ENCODE measurements at places on chromosomes 1 and 21.
A peak's percentile ranks its signal among the peaks of the same experiment; 100 is the strongest.

GRCh38 chr1:210669951-210670350 lies 341.2 kb downstream of the HHAT start:
- no peak for DNase-seq

GRCh38 chr1:93123201-93123783 lies 44.2 kb downstream of the MTF2 start:
- no peak for DNase-seq

GRCh38 chr1:172477216-172477615 lies 33.3 kb upstream of the PIGC start:
- no peak for DNase-seq

DNA sequence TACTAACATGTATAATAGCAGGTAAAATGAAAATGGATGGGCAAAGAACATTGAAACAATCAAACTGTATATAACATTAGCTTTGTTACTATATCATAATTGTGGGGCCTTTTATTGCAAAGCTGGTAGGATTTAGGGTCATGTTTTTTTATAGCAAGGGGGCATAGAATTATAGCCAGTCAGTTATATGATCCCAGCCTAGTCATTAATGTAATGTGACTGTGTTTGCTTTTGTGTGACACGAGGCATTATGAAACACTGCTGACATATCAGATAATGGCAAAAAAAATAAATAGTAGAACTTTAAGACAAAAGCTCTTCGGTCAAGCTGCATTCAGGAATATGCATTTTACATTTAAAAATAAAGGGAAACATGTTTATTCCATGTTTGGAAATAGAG lies 81.3 kb upstream of the ZNF281 start:
- DNase-seq: no peak

DNA sequence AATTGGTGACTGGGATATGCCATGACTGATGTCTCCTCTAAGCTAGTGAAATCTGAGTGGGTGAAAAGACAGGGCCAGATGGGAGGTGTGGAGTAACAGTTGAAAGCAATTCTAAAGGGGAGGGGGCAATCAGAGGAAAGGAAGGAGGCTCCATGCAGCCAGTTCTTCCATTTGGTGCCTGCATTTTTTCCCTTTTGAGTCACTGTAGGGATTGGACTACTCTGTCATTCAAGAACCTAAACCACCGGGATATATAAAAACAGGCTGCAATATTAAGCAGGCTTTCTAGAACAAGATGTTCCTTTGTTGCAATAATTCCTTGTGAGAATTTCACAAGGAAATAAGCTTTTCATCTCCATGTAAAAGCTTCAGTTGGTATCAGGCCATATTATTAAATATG lies 18.3 kb downstream of the CLIC6 start:
- no peak for DNase-seq

DNA sequence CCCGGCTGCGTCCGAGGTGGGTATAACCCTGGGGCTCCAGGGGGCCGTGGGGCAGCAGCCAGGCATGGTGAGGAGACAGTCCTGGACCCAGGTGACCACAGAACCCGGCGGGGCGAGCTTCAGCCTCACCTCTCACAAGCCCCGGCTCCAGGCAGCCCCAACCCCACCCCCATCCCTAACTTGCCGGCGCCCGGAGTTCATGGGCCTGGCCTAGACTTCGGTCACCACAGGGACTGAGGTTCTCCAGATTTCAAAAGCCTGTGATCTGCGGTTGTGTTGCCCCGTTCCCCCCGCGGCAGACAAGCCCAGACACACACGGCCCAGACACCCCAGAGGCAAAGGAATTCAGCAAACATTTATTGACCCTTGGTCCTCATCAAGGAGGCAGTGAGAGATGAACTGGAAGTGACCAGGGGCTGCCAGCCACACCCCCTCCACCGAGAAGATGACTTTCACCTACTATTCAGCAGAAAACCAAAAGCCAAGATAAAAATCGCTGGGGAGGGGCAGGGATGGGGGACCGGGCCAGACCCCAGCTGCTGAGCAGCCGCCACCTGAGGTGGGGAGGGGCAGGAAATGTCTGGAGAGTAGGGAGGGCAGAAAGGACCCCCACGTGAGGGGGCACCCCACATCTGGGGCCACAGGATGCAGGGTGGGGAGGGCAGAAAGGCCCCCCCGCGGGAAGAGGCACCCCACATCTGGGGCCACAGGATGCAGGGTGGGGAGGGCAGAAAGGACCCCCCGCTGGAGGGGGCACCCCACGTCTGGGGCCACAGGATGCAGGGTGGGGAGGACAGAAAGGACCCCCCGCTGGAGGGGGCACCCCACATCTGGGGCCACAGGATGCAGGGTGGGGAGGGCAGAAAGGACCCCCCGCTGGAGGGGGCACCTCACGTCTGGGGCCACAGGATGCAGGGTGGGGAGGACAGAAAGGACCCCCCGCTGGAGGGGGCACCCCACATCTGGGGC lies 3.9 kb downstream of the HES4 start:
- no peak for DNase-seq

- no peak for DNase-seq
Observed at GRCh38 chr1:31239653-31240241, at the start of gene NKAIN1. Gene NKAIN1, minus strand, starts transcription at chr1:31239887. Its CDS starts 340 bp downstream, at chr1:31239547.

GRCh38 chr21:39669976-39670661 lies 57.4 kb downstream of the B3GALT5 start:
- DNase-seq: no peak

GRCh38 chr1:43348343-43348808 lies 10.4 kb upstream of the CDC20 start:
- no peak for DNase-seq

GRCh38 chr1:109579491-109579890 lies 31.1 kb downstream of the GNAI3 start:
- DNase-seq: no peak

GRCh38 chr1:214584805-214585766 lies 17.9 kb upstream of the CENPF start:
- no peak for DNase-seq

GRCh38 chr1:87926921-87927320 lies 598.2 kb downstream of the LMO4 start:
- DNase-seq: no peak

GRCh38 chr1:221308534-221309511 lies 429.6 kb downstream of the HLX start:
- no peak for DNase-seq

DNA sequence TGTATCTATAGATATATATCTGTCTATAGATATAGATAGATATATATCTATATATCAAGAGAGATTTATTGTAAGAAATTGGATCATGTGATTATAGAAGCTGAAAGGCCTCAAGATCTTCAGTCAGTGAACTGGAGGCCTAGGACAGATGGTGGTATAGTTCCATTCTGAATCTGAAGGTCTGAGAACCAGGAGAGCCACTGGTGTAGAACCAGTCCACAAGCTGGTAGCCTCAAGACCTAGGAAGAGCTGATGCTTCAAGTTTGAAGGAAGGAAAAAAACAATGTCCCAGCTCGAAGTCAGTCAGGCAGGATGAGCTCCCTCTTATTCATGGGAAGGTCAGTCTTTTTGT lies 213.2 kb upstream of the JUN start:
- DNase-seq: no peak

- DNase-seq: no peak
Observed at GRCh38 chr1:205650241-205650640, 18.4 kb upstream of the ELK4 start.

DNA sequence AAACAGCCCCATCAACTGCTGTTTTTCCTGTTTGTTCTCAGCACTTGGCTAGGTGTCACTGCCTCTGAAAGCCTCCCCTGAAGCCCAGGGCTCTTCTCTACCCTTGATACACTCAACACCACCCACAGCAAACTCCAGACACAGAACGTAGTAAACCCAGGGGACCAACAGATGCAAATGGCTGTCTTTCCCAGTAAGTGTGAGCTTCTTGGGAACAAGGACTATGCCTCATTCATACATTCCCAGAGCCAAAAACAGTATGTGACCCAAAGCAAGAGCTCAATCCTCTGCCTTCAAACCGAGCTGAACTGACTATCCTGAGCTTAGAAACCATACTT lies 4.4 kb downstream of the LBR start:
- no peak for DNase-seq

GRCh38 chr1:3762151-3762872 lies 10.1 kb downstream of the CCDC27 start:
- no peak for DNase-seq

GRCh38 chr1:166956057-166956850 lies 19.1 kb downstream of the ILDR2 start:
- DNase-seq: no peak

DNA sequence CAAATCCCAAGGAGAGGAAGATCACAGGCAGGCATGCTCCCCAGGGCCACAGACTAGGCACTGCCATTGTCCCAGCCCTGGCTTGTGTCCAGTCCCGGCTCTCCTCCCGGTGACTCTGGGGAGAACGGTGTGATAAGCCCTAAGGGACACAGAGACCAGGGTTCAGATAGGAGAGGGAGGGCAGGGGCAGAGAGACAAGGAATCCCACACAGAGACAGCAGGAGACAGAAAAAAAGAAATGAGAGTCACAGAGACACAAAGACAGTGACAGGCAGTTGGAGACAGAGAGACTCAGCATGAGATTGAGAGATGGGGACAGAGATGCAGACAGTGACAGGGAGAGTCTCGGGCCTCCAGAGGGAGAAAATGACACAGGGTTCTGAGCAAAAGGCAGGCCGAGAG lies 361 bp downstream of the INSRR start:
- DNase-seq: no peak

DNA sequence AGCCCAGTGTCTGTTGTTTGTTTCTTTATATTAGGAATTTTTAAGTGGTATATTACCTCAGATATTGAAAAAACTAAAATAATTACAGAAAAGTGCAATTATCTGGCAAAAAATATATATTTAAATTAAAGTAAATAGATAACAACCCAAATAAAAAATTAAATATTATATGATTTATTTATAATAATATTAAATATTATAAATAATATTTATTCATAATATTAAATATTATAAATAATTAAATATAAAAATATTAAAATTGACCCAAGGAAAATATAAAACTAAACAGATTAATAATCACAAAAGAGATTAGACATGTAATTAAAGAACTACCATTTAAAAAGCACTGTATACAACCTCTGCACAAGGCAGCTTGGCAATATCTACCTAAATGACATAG lies 331.9 kb upstream of the POGK start:
- no peak for DNase-seq

DNA sequence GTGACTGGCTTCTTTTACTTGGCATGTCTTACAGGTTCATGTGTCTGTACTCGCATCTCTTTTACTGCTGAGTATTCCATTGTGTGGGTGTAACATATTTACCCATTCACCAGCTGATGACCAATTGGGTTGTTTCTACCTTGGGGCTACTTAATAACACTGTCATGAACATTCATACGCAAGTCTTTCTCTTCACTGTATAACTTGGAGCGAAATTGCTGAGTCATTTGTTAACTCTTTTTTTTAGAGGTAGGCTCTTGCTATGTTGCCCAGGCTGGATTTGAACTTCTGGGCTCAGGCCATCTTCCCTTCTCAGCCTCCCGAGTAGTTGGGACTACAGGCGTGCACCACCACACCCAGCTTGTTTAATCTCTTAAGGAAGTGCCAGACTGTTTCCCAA lies 6.5 kb downstream of the PYCR2 start:
- no peak for DNase-seq

- DNase-seq: no peak
Observed at GRCh38 chr1:34406377-34406776, 229.7 kb downstream of the C1orf94 start.

DNA sequence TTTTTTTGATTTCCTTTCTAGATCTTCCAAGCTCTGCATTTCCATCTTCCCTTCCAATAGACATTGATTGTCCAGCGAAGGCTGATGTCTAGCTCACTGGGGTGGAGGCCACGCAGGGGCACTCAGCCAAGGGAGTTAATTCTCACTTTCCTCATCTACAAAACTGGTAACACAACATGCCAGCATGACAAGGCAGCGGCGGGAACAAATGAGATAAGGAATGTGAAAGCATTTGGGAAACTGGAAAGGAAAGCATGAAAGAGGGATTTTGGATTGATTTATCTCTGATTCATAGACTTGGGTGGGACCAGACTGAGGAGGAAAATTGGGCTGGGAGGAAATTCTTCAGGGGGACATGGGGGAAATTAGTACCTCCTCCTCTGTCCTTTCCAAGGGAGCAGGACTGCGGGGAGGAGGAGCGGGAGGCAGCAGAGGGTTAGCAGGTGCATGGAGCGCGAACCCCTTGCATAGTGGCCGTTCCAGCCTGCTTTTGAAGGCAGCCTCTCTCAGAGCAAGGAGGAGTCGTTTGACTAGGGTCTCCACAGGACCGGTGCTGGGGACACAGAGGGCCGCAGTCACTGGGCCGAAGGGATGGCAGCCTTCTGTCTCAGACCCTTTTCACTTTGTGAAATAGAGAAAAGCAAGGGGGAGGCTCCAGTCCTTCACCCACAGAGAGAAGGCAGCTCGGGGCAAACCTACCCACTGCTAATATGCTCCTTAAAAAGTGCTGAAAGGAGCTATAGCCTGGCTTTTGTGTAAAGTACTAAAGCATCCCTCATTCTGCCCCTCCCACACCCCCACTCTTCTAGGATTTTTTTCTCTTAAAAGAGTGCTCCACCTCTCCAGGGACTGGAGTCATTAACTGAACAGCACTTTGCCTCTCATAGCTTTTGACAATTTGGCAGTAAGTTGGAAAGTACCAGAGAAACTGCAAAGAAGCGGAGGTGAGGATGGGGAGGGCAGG lies 89.2 kb downstream of the PLXNA2 start:
- no peak for DNase-seq

GRCh38 chr1:246773213-246773641 lies 49.0 kb downstream of the SCCPDH start:
- DNase-seq: peak; percentile 85

- no peak for DNase-seq
Observed at GRCh38 chr1:147245586-147246021, 3.1 kb downstream of the CHD1L start.

Data from OCI-LY7 (cell line).